Activated T-cell treated with anti-CD3 and anti-CD28 coated beads, Interleukin-2, amount 50 U/mL, for 72 hours (primary cell): ENCODE measurements at places on chromosomes 2 and 18. TPM values are rescaled to one million over a fixed set of nuclear protein-coding genes. Genes with fewer than 3 reads are reported as not detected.

Gene ADGRF3
- 4.8 TPM for total RNA-seq

Gene ATP6V1B1
- total RNA-seq: not detected

Gene CYRIA
- total RNA-seq: 2.3 TPM

Gene G6PC2
- total RNA-seq: not detected

Gene PTRHD1
- total RNA-seq: 29.3 TPM

Gene ARHGAP25
- 38.3 TPM for total RNA-seq

Gene PIK3C3
- total RNA-seq: 55.9 TPM

DNA sequence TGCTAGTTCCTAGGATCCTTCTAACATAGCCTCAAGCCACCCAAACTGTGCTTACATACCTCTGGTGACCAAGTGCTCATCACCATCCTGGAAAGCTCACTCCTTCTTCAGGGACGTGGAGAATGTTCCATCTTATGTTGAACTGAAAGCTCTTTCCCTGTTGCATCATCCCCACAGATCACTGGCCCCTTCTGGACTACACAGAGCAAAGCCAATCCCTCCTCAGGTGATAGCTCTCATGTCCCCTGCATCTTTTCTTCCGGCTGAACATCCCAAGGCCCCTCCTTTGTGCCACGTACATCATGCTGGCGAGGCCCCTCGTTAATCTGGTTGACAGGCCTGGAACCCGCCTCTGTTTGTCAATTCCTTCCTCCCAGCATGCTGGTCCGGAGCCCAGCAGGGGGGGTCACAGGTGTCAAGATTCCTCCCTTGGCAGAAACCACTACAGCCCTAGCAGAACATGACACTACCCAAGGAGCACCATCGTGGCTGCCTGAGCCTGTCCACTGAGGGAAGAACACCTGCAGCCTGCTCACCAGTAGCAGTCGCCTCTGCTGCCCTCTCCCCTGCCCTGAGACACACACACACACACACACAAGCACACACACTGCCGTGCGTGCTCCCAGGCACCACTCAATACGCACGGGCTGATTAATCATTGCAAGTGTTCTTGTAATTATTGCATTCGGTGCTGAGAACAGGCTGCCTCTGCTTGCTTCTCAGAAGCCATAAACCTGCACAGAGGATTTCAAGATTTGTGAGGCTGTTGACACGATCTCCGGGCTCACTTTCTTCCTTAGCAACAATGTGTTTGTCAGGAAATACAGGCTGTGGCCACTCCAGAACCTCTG is 6.3 kb upstream of the KCNK3 start:
- no peak overlapping the region for H3K4me3 ChIP-seq
- no peaks in the 10 kb centered on the region for H3K4me1 ChIP-seq
- peaks cover 51% of the 10 kb centered on the region for H3K27me3 ChIP-seq
- DNase-seq: no peak

DNA sequence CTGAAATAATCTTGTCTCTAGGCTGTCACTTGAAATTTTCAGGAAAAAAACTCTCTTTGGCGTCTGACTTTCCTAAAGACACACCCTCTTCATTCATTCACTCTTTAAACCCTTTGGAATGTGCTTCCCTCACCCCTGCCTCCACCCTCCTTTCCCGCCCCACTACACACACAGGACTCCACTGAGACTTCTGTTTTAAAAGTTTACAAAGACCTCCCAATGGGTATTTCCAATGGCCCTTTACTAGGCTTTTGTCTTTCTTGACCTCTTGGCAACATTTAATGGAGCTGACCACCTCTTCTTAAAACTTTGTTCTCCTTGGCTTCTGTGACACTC is 96.1 kb downstream of the RBMS1 start:
- no peak overlapping the region for H3K4me3 ChIP-seq
- peaks cover 38% of the 10 kb centered on the region for H3K4me1 ChIP-seq

- H3K4me3 ChIP-seq: no peak overlapping the region
- H3K27me3 ChIP-seq: no peaks in the 10 kb centered on the region
- H3K4me1 ChIP-seq: peaks cover 9% of the 10 kb centered on the region
- H3K36me3 ChIP-seq: no peaks in the 10 kb centered on the region
Measured at GRCh38 chr2:84631047-84631446, 114.7 kb downstream of the DNAH6 start.

DNA sequence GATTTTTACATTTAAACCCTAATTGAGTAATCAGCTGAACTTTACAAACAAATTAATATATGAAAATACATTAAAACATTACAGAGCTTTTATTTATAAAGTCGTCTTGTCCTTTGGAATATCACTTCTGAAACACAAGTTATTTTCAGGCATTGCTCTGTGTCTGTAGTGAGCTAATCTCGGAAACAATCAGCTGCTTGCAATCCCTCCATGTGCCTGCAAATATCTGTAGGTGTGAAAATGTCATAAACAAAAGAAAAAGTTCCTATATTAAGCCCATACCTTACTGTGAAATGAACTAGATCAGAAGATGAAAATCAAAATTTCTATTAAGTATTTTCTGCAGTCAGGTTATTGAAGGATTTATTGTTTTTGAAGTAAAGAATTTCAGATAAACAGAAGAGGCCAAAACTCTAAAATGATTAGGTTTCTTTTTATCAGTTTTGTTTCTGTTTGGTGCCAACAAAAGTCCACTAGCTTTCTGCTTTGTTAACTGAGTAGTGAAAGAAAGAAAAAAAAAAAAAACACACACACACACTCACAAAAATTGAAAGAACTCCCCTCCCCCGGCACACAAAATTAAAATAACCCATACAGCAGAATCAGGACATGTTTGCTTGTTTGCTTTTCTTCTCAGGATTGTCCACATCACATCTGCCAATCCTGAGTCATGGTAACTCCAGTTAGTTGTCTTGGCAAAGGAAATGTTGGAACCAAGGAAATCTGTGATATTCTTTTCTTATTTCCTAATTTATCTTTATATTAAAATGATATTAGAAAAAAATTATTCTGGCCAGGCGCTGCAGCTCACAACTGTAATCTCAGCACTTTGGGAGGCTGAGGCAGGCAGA is 627.0 kb upstream of the SLC39A10 start:
- no peak for DNase-seq
- no peak overlapping the region for H3K27ac ChIP-seq
- H3K4me1 ChIP-seq: no peaks in the 10 kb centered on the region
- no peak overlapping the region for H3K4me3 ChIP-seq
- H3K36me3 ChIP-seq: no peaks in the 10 kb centered on the region
- peaks cover 19% of the 10 kb centered on the region for H3K27me3 ChIP-seq

GRCh38 chr2:189142893-189143759 is 36.4 kb downstream of the COL5A2 start:
- H3K27ac ChIP-seq: peak overlapping the region; percentile 78
- H3K36me3 ChIP-seq: no peaks in the 10 kb centered on the region
- DNase-seq: peak; percentile 51

DNA sequence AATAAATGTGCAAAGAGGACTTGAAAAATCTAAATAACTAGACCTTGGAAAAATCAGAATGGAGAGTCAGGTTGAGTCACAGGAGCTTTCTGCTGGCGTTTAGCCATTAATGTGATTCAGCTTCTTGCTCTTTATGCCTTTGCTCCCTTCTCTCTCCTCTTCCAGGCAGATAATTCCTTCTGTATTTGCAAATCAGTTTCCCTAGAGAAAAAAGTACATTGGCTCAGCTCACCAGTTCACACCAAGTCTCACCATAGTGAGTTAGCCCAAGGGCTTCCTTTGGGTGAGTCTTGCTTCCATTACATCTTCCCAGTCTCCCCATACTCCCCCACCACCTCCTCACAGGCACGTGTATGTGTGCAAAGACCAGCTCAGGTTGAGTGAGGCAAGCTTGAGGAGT is 73.6 kb downstream of the CYBRD1 start:
- no peaks in the 10 kb centered on the region for H3K36me3 ChIP-seq
- no peak for DNase-seq
- no peaks in the 10 kb centered on the region for H3K27me3 ChIP-seq
- no peaks in the 10 kb centered on the region for H3K4me1 ChIP-seq

DNA sequence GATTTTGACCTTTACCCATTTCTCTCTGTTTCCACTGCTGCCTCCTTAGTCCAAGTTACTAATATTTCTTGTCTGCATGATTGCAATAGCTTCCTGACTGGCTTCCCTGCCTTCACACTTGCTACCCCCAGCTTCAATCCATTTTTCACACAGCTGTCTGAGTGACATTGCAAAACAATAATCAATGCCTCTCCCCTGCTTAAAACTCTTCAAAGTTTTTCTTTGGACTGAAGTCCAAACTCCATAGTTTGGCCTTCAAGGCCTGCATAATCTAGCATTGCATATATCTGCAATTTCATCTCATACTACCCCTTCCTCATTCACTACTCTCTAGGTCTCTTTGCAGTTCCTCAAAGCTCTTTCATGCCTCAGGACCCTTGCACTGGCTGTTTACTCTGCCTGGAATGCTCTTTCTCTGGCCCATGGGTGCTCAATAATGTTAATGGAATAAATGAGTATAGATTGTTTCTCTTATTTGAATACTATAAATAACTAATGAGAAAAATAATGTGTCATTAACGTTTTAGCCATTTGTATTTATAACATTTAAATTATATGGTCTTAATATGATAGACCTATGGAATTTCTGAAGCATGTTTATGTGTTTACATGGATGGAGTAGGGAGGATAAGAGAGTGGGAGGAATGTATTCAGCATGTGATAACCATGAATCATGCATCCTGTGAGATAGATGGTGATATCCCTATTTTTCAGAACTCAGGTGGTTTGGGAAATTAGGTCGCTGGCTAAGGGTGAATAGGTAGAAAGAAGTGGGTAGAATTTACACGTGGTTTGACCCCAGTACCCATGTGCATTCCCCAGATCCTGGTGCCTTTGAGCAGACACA is 5.7 kb upstream of the TMEM178A start:
- H3K27ac ChIP-seq: no peak overlapping the region
- no peaks in the 10 kb centered on the region for H3K36me3 ChIP-seq
- H3K4me3 ChIP-seq: no peak overlapping the region
- peaks cover 43% of the 10 kb centered on the region for H3K27me3 ChIP-seq
- peaks cover 3% of the 10 kb centered on the region for H3K4me1 ChIP-seq

GRCh38 chr2:107584577-107584976 is 242.1 kb upstream of the RGPD4 start:
- H3K27ac ChIP-seq: no peak overlapping the region
- no peaks in the 10 kb centered on the region for H3K27me3 ChIP-seq
- H3K4me1 ChIP-seq: no peaks in the 10 kb centered on the region
- no peak overlapping the region for H3K4me3 ChIP-seq
- H3K36me3 ChIP-seq: no peaks in the 10 kb centered on the region

- H3K36me3 ChIP-seq: peaks cover 1% of the 10 kb centered on the region
- no peak overlapping the region for H3K27ac ChIP-seq
- H3K4me1 ChIP-seq: no peaks in the 10 kb centered on the region
- H3K27me3 ChIP-seq: no peaks in the 10 kb centered on the region
Measured at GRCh38 chr18:65175681-65176080, 575.1 kb upstream of the CDH7 start.

DNA sequence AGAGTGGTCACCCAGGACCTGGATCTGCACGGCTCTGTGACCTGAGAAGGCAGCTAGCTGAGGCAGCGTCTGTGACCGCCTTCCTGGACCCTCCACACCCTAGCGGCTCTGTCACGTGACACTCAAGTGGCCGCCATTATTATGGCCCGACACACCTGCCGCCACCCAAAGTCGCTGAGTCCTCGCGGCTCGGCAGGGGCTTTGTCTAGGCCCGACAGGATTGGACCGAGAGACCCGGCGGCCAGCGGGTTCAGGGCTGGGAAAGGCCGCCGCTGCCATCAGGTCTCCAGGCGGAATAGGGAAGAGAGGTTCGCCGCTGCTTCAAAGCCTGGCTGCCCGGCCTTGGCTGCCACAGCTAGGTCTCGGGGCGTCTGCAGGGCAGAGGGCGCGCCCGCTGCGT is 1162.5 kb upstream of the LRRTM1 start:
- no peak for DNase-seq
- no peaks in the 10 kb centered on the region for H3K36me3 ChIP-seq

GRCh38 chr18:55322178-55322735 is 265.7 kb downstream of the TCF4 start:
- DNase-seq: no peak
- peak overlapping the region; percentile 83 for H3K4me3 ChIP-seq
- no peak overlapping the region for H3K27ac ChIP-seq
- no peaks in the 10 kb centered on the region for H3K36me3 ChIP-seq
- peaks cover 10% of the 10 kb centered on the region for H3K4me1 ChIP-seq

DNA sequence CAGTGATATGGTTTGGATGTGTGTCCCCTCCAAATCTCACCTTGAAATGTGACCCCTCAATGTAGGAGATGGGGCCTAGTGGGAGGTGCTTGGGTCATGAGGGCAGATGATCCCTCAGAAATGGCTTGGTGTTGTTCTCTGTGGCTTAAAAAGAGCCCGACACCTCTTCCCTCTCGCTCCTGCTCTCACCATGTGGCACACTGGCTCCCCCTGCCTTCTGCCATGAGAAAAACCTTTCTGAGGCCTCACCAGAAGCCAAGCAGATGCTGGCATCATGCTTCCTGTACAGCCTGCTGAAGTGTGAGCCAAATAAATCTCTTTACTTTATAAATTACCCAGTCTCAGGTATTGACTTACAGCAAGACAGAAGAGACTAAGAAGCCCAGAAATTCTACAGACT is 357.1 kb downstream of the NRXN1 start:
- no peak for DNase-seq
- no peaks in the 10 kb centered on the region for H3K4me1 ChIP-seq
- no peaks in the 10 kb centered on the region for H3K36me3 ChIP-seq
- H3K27me3 ChIP-seq: no peaks in the 10 kb centered on the region

GRCh38 chr18:48939205-48940097 is 11.3 kb downstream of the SMAD7 start:
- peak overlapping the region; percentile 76 for H3K4me3 ChIP-seq
- H3K36me3 ChIP-seq: peaks cover 7% of the 10 kb centered on the region
- peaks cover 90% of the 10 kb centered on the region for H3K4me1 ChIP-seq
- no peaks in the 10 kb centered on the region for H3K27me3 ChIP-seq

DNA sequence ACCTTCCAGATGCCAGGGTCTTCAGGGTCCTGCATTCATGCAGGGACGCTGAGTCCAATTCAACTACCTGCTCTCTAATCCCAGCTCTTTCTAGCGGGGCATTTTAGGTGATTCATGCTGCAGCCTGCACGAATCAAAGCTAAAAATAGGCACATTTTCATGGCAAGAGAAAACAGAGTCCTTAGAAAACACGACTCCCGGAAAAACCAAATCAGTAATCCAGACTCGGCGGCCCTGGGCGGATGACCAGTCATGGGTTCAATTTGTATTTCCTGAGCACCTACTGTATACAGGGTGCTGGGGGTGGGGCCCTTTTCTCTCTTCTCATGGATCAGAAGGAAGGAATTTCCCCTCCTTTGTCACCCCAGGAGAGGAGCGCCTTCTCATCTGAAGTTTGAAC is 64.4 kb downstream of the LONRF2 start:
- no peaks in the 10 kb centered on the region for H3K36me3 ChIP-seq
- H3K4me3 ChIP-seq: no peak overlapping the region
- H3K27ac ChIP-seq: no peak overlapping the region
